ENCODE measurements at places on chromosomes 5 and 9.

DNA sequence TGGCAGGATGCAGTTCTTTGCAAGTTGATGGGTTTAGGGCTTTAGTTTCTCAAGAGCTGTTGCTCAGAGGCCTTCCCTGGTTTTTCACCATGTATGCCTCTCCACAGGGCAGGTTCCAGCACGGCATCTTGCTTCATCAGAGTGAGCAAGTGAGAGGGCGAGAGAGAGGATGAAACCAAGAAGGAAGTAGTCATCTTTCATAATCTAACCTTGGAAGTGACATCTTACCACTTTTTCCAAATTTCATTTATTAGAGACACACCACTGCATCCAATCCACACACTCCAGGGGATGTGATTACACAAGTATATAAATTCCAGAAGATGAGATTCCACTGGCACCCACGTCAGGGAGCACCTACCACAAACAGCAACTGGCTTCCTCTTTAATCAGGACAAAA is 294.4 kb downstream of the MARCHF11 start:
- DNase-seq = no peak

DNA sequence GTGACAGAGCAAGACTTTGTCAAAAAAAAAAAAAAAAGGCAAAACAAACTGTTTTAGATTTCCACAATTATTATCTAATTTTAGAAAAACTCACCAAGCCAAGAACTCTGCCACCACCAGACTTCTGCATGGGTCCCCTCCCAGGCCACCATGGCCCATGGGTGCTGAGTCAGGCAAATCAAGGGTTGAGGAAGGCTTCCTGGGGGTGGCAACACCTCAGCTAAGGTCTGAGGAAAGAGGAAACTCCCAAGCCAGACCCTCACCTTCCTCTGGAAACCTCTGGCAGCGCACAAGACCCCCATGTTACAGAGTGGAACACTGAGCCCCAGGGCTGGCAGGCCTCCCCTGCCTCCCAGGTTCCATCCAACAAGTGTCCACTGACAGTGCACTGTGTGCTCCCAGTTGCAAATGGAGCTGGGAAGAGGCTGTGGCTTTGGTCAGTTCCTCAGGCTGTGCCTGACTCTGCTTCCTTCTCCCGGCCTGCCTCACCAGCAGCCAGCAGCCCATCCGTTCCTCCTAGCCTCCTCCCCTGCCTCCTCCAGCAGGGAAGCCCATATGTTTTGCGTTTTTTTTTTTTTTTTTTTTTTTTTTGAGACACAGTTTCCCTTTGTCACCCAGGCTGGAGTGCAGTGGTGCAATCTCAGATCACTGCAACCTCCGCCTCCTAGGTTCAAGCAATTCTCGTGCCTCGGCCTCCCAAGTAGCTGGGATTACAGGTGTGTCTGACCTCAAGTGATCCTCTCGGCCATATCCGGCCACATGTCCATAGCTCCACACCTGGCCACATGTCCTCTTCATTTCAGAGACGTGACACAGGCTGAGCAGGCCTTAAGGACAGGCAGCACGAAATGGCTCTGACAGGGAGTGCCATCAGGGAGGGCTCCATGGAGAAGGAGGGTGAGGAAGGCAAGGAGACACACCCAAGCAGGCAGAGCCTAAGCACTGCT is 3.5 kb upstream of the SUSD3 start:
- no peak for DNase-seq

DNA sequence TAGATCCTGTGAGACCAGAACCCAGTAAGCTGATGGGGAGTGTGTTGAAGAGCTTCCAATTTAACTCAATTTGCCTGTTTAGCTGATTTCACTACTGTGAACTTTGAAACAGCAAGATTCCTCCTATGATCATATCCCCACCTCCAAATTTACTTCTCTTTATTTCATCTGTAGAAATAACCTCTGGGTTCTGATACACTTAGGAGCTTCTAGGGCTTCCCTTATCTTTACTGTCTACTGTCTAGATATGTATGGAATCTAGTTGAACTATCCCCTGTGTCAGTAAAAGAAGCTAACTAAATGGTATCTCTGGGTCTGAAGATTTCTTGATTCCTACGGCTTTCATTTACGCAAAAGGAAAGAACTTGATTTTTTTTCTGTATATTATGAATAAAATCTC is 116.8 kb downstream of the GCNT1 start:
- no peak for DNase-seq

- no peak for DNase-seq
These were observed 293.2 kb downstream of the HCN1 start for GRCh38 chr5:45402804-45403455.

- DNase-seq = no peak
These were observed 150.3 kb downstream of the UNC13B start for GRCh38 chr9:35311891-35312639.

DNA sequence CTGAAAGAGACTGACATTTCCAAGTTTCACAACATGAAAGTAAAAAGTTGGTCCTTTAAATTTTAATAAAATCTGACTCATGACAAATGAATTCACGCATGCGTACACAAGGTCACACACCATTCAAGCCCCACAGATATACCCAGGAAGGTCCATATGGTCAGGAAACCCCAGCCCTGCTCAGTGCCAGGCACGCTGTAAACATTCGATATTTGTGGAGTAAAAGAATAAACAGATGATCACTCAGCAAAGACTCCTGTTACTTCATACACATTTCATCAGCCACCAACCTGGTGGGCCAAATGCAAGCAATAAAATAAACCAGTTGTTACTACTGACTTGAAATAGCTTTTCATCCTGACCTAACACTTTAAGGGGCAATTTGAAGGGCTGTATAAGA is 158.0 kb upstream of the RETREG1 start:
- no peak for DNase-seq

- no peak for DNase-seq
These were observed 206.4 kb upstream of the TRIM32 start for GRCh38 chr9:116480700-116481099.

DNA sequence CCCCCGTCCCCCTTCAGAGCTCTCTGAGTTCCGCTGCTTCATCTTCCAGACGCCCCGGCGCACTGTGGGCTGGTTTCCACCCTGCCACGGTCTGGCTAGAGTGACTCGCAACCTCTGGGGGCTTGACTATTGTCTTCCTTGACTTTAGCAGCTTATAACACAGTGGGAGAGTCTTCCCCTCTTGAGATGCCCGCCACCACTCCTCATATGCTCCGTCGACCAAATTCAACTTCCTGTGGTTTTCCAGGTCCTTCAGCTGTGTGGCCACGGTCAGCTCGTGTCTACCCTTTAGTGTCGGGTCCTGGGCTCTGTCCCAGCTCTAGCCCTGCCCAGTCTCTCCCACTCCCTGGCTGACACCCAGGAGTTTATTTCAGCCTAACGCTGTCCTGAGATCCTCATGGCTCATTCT is 28.2 kb upstream of the NCS1 start:
- DNase-seq = no peak

GRCh38 chr9:123253204-123253603 is 15.2 kb downstream of the STRBP start:
- DNase-seq = no peak

Measured in SW 1271 (cell line).